ENCODE measurements at places on chromosomes 7 and 10. TPM values are rescaled to one million over a fixed set of nuclear protein-coding genes. Genes with fewer than 3 reads are reported as not detected.

- DNase-seq: no peak
Observed at GRCh38 chr7:85130702-85131101, 56.2 kb downstream of the SEMA3D start.

DNA sequence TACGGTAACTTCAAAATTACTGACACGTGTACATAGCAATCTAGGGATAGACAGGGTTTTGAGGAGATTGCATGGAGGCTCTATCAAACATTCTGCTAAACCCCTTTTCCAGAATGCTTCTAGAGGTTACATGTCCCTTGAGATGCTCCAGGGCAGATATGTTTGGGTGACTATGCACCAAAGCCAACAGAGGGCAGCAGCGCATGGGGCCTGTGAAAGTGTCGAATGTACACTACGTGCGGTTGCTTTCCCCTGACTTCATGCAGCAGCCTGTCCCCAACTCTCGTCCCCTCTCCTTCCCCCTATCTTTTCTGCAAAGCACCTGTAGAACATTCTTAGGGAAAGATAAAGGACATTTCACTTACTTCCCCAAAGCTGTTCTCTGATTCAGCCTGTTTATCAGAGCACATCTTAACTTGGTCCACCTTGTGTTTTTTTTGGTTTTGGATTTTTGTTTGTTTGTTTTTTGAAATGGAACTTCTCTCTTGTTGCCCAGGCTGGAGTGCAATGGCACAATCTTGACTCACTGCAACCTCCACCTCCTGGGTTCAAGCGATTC, 90.2 kb downstream of the UBE3C start:
- peak; percentile 76 for DNase-seq

- DNase-seq: no peak
Observed at GRCh38 chr10:78044179-78044578, 10.5 kb downstream of the RPS24 start.

GRM3 gene
- total RNA-seq: not detected

DNA sequence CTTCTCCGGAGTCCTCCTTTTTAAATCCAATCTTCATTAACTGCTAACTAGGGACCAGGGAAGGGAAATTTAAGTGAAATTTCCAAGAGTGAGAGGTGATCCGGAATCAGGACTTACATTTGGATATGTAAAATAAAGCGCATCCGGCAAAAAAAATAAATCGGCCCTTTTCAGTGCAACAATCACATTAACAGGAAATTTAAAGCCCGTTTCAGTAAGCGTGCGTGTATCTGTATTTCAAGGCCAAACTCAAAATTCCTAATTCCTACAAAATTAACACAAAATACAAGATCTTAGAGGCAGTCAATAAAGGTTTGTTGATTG, 771 bp downstream of the DNAJC9 start:
- DNase-seq: no peak

CALML5 gene
- total RNA-seq: not detected

DLG5 gene
- 5.2 TPM for total RNA-seq

DNA sequence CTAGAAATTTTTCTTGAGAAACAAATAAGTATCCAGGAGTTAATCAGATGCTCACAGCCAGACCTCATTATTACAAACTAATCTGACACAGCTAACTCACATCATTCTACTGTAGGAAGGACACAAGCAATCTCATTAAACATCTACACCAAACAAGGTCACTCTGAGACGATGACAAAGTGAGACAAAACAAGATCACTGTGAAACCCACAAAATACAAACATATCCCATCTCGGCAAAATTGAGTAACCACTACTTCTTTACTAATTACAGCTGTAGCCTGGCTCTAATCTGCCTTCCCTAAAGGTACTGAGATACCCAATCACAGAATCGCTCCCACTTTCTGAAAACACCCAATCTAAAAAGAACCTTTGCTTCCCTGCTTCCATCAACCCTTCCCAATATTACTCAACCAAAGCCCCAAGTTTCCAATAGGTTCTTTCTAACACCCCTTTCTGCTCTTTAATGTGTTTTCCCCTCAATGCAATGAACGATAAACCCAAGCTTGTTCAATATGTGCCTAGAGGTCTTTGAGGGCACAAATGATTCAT, 26.9 kb downstream of the CCDC6 start:
- no peak for DNase-seq

DNA sequence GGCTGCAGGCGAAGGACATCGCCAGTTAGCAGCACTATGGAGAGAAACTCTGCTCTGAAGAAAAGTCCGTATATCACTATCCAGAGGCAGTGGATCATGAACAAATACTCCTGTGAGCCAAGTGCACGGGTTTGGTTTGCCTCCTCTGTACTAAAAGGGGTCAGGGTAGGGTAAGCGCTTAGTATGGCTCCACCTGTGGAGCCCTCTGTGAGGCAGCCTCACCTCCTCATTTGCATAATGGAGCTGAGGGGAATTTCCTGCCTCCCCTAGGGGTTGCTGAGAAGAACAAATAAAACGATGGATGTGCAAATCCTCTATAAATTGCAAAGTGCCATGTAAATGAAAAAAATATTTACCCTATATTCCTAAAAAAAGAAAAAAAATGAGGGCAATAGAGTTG, 63.4 kb downstream of the GPR26 start:
- DNase-seq: no peak

- DNase-seq: no peak
Observed at GRCh38 chr10:87551326-87551725, 46.6 kb downstream of the MINPP1 start.

PPP3CB gene
- total RNA-seq: 42.5 TPM

- no peak for DNase-seq
Observed at GRCh38 chr10:60350400-60350799, 39.3 kb downstream of the ANK3 start.

DNA sequence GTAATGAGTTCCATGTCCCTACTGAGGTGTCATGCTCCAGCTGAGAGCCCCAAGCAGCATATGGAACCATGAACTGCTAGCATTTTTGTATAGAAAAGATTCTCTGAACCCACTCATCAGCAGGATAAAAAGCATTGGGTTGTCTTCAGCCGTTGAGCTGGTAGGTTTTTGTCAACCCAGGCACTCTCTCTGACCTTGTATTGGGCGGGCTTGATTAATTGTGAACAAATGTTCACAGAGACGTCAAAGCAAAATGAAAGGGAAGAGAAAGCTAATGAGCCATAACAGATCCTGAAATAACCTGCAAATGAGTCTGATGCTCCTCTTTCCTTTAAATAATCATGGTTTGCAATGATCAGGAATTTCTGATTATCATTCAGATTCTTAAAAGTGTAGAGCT, 924.7 kb upstream of the CELF2 start:
- no peak for DNase-seq

- peak; percentile 89 for DNase-seq
Observed at GRCh38 chr10:110568055-110568735, 700 bp downstream of the SMC3 start.

H2BK1 gene
- 0.83 TPM for total RNA-seq

FAM241B gene
- 9.4 TPM for total RNA-seq

CCL24 gene
- not detected for total RNA-seq

DNA sequence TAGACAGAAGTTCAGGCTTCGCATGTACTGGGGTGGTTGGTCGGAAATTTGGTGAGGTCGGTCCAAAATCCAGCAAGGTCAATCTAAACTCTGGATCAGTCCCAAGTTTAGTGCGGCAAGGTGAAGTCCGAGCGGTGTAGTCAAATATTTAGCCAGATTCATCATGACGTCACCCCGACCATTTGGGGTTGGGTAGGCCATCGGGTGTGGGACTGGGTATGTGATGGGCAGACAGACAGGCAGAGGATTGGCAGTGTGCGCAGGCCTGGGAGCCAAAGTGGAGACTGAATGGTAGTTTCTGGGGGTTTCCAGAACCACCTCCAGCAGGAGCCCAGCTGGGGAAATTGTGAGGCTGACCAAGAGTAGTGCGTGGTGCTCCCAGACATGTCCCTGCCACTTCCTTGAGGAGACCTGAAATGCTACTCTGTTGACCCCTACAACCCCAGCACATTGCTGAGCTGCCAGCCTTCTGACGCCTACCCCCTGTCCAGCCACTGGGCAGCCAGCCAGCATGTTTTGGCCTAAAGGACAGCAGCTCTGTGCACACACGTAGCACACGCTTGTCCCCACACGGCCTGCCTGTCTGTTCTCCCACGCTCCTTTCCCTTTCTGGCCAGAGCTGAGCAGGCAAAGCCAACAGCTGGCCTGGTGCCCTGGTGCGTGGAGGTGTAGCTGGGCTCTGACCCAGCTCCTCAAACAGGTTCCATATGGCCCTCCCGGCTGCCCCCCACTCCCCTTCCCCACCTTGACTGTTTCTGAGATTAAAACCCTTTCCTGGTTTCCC, 55.9 kb downstream of the FAM241B start:
- DNase-seq: no peak

C7orf57 gene
- 0.14 TPM for total RNA-seq

- no peak for DNase-seq
Observed at GRCh38 chr7:123472750-123473445, 61.5 kb downstream of the IQUB start.

DNA sequence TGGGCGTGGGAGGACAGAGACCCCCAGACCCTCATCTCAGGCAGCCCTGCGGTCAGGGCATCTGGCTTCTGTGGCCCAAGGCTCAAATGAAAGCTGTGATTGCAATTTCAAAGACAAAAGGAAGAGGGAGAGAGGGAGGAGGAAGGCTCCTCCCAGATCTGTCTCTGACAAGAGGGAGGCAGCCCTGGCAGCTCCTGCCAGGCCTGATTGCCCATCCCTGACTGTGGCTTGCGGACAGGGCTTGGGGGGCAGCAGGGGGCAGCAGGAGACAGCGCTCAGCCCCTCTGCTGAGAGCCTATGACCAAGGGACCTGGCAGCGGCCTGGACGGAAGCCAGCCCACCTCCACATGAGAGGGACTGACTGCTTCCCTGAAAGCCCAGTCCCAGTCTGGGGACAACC, 91.8 kb downstream of the PTPRN2 start:
- DNase-seq: no peak

DNA sequence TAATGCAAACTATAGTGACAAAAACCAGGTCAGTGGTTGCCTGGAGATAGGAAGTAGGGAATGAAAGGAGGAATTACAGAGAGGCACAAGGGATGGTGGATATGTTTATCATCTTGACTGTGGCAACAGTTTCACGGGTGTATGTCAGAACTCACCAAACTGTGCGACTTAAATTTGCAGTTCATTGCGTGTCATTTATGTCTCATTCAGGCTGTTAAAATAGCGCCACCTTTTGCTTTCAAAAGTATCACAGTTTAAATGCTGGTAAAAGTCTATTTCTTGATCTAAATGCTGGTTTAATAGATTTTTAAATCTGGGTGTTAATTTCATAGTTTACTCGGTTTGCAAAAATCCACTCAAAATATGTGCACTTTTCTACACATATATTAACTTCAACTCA, 51.0 kb downstream of the PTTG1IP2 start:
- DNase-seq: no peak

LIPN gene
- total RNA-seq: not detected

- DNase-seq: no peak
Observed at GRCh38 chr10:60280475-60280874, 109.2 kb downstream of the ANK3 start.

DNA sequence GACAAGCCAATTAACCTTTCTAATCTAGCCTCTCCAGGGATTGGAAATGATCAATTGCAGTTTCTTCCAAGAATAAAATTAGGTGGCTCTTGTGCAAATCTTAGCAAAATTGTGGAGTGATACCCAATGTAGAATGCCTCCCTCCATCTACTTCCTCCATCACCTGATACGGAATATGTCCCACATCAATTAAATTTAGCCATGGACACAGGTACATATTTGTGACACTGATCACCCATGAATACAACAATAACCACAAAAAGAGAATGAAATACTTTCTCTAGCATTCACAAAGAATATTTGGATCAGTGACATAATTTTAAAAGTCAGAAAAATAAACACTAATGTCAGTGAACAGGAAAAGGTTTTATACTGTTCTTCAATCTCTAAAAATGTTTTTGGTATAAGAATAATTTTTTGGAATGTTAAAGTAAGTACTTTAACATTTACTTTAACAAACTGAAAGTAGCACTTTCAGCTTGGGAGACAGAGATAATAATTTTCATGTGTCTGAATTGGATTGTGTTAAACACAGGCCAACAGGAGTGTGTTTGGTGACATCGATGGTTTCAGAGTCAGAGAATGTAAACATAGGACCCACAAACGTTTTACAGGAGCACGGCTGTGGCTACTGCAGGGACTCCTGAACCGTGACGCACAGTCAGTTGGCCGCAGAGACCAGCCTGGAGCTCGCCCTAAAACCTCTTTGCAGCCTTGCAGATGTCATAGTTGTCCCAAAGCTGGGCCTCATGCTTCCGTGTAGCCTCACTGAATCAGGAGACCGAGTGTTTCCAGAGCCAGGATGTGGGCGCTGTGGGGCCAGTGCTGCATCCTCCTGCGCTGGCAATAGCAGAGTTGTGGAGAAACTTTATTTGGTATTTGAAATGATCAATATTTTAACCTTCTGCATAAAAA, 7.2 kb downstream of the RBM20 start:
- DNase-seq: peak; percentile 76
